AG09309 (cell line): ENCODE measurements at places on chromosomes 3 and 15.
A peak's percentile ranks its signal among the peaks of the same experiment; 100 is the strongest.

DNA sequence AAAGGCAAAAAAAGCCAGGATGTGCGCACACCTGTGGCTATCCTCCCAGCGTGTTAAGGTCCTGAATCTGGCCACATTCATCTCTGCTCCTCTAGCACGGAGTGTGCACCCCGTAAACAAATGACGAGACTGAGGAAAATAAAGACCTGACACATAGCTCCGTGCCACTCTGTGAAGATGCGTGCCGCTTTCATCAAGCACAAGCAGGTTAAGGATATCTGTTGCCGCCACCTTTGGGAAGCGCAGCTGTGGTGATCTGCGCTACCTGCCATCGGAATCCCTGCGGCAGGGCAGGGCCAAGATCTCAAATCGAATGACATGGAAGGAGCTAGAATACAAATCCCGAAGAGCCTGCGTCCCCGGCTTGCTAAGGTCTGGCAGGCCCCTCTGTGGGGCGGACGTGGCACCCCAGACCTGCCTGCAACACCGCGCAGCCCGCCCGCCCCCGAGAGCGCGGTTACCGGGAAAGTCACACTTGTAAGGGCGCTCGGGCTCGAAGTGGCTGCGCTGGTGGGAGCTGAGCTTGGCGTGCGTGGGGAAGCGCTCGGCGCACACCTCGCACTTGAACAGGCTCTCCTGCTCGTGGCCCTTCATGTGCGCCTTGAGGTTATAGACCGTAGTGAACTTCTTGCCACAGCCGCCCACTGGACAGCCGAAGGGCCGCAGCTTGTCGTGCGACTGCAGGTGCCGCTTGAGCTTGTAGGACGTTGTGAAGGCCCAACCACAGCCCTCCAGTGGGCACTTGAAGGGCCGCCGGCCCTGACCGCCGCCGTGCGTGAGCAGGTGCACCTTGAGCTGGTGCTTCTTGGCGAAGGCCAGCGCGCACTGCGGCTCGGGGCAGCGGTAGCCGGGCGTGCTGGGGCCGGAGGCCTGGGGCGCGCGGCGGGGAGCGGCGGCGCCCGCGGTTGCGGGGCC, 936 bp downstream of the ZXDC start:
- DNase-seq: no peak

DNA sequence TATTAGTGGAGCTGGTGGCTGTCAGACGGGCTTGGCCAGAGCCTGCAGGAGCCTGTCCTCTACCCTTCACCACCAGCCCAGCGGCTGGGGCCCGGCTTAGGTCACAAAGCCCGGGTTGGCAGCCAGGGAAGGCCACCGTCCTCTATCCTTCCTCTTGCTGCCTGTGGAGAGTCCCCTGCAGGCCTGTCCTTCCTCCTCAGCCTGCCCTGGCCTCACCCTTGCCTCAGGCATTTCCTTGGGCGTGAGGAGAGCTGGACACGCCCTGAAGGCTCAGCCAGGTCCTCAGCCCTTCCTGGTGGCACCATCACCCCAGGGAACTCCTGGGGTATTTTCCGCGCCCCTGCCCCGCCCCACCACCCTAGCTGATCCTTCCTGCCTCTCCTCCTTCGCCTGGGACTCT, 7.7 kb downstream of the CHAC1 start:
- DNase-seq: no peak

- DNase-seq: no peak
Measured at GRCh38 chr3:70010346-70010745, 10.8 kb downstream of the SAMMSON start.

GRCh38 chr3:178352326-178353005, 183.8 kb upstream of the KCNMB2 start:
- DNase-seq: peak; percentile 67

GRCh38 chr3:149373235-149374125, 4.0 kb downstream of the TM4SF1 start:
- peak; percentile 76 for DNase-seq

DNA sequence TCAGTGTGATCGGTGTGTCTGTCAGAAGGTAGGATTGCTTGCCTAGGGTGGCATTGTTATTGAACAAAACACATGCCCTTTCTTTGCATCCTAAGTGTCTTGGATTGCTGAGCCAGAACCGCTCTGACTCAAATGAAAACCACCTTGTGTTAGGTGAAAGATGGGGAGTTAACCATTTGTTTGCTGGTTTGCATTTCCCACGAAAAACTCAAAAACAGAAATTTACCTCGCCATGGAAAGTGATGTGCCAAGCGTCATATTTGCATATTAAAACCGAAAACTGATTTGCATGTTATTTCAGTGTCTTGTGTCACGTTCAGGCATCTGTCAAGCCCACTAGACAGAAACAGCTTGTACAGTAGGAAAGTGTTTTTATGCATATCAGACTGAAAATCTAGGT, 474.6 kb upstream of the TPRG1 start:
- no peak for DNase-seq

DNA sequence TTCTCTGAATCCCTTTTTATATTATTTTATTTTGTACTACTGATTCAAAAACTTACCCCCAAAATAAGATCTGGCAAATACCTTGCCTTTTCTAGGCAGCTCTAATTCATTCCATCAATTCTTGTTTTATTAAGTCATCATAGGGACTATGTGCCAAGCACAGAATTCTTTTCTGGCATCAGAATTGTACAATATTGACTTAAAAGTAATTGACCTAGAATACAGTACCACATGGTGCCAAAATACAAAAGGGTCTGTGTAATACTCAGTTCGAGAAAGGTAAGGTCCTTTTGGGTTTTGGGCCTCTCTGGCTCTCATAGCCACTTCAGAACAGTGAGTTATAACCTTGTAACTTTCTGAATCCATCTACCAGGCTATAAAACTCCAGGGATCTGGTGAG, 46.2 kb downstream of the KBTBD8 start:
- no peak for DNase-seq

- DNase-seq: no peak
Measured at GRCh38 chr3:14406336-14406735, 3.9 kb downstream of the SLC6A6 start.

DNA sequence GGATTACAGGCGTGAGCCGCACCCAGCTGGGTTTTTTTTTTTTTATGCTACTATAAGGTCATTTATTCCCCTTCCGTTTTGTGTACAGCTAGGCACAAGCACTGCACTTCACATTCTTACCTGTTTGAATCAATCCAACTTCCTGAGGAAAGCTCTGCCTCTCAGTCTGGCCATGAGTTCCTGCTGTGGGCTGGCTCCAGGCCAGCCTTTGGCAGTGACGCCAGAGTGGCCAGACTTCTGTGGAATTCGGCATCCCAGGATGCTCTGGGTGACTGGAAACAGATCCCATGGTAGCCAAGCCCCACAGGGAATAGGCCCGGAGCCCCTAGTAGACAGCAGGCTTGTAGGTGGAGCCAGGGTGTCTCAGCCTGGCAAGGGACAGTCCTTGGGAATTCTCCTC, 21.5 kb upstream of the TIMP4 start:
- no peak for DNase-seq

DNA sequence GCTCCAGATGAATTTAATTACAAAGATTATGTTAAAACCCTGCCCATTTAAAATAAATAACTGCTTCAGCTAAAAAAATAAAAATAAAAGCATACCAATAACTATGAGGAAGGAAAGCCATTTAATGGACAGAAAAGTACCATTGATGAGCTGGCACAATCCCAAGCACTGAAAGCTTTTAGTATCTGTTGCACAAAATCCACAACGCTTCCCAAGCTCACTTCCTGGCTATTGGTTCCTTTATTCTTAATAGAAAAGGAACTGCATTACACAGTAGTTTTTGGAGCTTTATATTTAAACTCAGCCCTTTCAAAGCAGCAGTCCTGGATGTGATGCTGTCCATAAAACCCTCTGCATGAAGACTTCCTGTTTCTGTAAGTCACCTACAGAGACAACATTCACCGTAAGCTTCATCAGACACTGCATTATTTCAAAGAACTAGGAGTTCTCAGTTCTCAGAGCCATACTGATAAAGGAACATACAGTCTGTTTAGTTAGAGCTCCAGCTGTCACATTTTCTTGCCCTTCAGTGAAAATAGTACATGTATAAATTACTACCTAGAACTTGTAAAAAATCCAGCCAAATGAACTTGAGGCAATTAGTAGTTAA, 81.5 kb downstream of the CSNK1G1 start:
- DNase-seq: no peak

DNA sequence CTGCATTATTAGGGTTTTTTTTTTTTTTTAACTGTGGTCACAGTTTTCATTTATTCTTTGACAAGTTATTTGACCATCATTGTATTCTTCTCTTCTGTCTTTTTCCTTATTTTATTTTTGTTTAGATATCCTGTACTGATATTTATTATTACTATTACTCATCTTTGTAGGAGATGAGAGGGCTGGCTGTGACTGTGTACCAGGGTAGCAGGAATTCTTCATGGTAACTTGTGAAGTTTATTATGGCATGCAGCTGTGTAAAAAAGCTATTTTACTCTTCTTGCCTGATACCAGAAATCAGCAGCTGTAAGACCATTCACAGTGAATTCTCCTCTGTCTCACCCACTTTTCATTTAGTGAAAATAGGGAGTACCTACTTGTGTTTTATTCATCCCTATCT, 44.5 kb downstream of the ATP6V1A start:
- DNase-seq: no peak

DNA sequence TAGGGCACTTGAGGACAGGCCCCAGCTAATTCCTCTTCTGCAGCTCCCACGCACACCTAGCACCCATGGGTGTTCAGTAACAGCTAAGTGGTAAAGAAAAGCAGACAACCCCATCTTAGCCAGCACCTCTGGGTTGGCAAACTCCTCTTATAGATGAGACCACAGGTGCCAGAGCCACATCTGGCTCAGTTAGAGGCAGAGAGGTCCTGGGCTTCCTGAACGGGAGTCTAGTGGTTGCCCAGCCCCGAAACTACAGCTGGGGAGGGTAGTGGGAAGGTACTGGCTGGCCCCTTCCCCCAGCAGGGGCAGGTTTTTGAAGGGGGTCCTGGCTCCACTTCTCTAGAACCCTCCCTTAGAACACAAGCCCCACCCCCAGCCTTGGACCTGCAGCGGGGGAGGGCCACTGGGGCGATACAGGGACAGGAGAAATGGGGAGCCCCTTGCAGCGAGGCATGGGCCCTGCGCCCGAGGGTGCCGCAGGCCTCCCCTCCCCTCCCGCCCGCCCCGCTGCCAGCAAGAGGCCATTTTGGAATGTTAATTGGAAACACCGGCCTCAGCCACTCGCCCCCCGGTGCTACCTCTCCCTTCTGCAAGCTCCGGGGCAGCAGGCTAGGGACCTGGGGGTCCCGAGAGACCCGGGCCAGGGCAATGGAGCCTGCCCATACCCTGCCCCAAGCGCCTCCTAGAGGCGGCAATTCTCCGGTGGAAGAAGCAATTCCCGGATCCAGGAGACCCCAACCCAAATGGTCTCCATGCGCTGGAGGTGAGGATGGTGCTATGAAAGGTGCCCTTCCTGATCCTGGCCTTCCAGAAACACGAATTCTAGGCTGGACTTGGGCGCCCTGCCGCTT, 1.5 kb downstream of the DUSP7 start:
- DNase-seq: no peak

GRCh38 chr15:77857419-77857818, 220.1 kb downstream of the TBC1D2B start:
- DNase-seq: no peak

GRCh38 chr15:34700891-34701427, 53.8 kb downstream of the GJD2 start:
- no peak for DNase-seq

DNA sequence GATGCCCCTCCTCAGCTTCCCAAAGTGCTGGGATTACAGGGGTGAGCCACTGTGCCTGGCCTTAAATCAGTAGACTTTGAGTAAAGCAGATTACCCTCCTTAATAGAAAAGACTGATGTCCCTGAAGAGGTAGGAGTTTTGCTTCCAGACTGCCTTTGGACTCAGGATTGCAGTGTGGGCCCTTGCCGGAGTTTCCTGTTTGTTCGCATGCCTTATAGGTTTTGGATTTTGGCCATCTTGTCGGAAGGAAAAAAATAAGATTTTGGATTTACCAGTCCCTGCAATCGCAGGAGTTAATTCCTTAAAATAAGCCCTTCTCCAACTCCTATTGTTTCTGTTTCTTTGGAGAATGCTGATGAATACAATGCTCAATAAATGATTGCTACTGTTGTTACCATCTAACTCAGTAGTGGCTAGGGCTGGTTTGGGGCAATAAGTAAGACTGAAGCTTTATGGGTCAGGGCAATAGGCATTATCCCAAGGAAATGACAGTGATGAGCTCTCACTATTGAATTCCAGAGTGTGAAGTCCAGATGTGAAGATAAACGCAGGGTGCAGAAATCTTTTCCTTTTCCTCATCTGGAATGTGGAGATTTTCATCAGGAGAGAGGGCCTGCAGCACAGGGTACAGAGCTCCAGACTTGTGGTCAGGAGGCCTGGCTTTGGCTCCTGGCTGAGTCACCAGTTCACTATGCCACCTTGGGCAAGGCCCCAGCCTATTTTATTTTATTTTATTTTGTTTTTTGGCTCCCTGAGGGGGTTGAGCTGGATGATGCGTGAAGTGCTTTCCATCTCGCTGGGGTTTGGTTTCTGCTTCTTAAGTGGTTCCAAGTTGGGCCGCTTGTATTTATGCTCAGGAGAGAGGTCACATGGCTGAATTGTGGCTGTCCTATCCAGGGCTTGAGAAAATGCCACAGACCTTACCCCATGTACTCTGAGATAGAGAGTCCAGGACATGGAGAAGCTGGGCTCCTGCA, 25.3 kb downstream of the FOXL2 start:
- peak; percentile 82 for DNase-seq

- no peak for DNase-seq
Measured at GRCh38 chr3:113124256-113124830, 87.0 kb upstream of the BOC start.

DNA sequence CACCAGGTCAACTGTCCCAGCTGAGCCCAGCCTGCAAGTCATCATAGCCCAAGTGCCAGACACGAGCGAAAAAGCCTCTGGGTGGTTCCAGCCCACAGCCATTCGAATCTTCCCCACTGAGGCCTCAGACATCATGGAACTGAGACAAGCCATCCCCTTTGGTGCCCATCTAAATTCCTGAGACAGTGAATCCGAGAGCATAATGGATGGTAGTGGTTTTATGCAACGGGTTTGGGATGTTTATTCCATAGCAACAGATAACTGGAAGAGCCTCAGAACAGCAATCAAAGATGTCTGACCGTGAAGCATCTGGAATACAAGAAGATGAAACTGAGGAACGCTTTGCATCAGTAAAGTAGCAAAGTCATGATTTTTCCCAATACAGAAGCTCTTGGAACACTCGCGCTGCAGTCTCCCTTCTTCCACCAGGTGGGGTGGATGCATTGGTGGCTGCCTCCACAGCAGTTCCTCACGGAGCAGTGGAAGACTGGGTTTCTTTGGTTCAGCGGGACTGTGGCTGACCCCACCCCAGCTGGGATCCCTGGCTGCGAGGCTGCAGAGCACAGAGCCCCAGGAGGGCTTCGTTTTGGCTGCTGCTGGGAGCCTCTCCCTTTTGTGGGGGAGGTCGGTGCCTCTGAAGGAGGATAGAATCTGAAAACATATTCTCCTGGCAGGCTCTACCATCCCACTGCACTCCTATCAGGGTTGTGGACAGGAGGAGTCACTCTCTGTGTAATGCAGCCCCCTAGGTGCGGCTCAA, 26.4 kb upstream of the PDE8A start:
- peak; percentile 41 for DNase-seq

DNA sequence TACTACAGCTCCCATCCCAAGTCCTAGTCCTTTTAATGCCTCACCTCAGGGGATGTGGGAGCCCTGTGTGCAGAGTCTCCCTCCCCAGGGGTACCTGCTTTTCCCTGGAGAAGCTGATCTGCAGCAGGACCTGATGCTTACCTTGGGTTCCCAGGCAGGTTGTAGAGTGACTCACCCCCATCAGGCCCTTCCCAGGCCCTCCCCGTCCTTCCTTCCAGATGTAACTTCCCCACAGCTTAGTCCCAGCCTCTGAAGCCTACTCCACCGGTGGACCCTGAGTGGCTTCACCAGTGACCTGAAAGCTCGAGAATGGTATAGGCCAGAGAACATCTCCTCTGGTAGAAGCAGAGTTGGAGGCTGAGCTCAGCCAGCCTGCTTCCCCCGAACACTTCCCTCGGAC, 254.2 kb upstream of the STT3B start:
- DNase-seq: no peak
